ENCODE measurements at places on chromosomes 4 and X.

- no peak for DNase-seq
Observed at GRCh38 chr4:27966664-27967063, 1106.0 kb downstream of the STIM2 start.

- no peak for DNase-seq
Observed at GRCh38 chrX:107675365-107675654, 47.0 kb downstream of the PRPS1 start.

GRCh38 chr4:5500165-5500564 lies 208.2 kb downstream of the EVC2 start:
- peak; percentile 64 for DNase-seq

DNA sequence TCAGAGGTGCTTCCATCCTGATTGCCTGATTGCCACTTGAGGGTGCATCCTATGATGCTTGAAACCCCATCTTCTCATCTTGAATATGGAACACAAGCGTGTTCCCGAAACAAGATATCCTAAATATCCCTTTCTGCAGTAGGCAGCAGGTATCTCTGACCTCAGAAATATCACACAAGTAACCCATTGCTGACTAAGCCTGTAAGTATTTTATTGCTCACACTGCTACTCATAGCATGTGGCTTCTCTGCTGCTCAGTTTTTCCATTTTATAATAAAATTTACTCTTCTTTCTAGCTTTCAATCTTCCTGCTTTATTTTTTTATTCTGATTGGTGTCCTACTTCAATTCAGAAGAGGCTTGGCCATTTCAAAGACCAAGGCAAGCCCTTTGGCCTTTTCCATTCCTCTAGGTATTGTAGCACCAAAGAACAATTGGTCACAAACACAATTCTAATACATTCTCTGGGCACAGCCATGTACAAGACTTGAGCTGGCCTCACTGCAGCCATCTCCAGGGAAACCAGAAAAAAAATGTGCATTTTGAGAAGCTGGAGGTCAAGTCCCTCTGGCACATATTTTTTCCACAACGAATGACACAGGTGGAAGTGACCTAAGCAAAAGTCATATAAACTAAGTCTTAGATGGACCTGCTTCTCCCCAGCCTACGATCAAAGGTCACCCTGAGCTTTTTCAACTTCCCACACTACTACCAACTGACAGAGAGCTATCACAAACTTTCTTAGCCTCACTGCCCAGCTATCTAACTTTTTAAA lies 107.0 kb downstream of the OR13H1 start:
- peak; percentile 58 for DNase-seq

DNA sequence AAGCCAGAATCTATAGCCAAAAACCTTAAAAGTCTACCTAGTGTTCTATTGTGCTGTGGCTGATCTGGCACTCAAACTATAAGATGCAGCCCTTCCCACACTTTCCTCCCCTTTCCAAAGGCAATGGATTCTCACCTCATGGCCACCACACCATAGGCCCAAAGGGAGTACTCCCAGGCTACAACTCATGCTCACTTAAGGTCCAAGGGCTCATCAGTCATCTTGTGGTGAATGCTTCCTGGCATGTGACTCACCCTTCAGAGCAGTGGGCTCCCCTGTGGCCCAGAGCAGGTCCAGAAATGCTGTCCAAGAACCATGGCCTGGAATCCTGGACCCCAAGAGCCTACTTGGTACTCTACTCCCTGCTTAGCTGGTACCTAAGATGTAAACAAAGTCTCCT lies 181.0 kb downstream of the CHRDL1 start:
- peak; percentile 43 for DNase-seq

GRCh38 chr4:54882616-54883015 lies 224.9 kb downstream of the KIT start:
- DNase-seq, result no peak

GRCh38 chr4:120659616-120660170 lies 262.8 kb downstream of the PRDM5 start:
- DNase-seq, result no peak

DNA sequence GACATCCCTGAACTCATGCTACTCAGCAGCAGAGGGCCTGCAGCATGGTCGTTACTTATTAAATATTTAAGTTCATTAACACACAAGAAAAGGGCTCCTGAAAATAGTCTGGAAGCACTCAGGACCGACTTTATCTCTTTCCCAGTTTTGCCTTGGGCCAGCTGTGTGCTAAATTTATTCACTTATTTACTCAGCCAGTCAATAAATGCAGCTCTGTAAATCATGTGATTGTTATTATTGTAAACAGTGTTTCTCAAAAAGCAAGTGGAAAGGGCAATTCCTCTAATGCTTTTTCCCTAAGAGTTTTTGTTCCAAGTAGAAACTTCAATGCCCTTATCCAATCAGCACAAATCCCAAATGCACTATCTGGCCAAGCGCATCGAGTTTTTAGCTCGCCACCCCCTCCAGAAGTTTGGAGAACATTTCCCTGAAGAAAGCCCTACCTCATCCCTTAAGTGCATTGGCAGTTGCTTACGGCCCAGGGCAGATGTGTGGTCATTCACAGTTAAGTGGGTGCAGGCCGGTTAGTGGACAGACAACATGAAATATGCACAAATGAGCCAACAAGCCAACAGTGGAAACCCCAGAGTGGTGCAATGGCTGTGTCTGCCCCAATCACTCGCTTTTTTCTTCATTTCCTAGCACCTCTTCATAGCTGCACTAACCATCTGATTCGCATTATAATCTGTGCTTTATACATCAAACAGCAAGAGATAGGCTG lies 125.8 kb downstream of the SMIM20 start:
- no peak for DNase-seq

GRCh38 chr4:5933116-5933515 lies 40.2 kb upstream of the CRMP1 start:
- no peak for DNase-seq

GRCh38 chr4:137674066-137674465 lies 141.8 kb upstream of the PCDH18 start:
- DNase-seq, result peak; percentile 79

DNA sequence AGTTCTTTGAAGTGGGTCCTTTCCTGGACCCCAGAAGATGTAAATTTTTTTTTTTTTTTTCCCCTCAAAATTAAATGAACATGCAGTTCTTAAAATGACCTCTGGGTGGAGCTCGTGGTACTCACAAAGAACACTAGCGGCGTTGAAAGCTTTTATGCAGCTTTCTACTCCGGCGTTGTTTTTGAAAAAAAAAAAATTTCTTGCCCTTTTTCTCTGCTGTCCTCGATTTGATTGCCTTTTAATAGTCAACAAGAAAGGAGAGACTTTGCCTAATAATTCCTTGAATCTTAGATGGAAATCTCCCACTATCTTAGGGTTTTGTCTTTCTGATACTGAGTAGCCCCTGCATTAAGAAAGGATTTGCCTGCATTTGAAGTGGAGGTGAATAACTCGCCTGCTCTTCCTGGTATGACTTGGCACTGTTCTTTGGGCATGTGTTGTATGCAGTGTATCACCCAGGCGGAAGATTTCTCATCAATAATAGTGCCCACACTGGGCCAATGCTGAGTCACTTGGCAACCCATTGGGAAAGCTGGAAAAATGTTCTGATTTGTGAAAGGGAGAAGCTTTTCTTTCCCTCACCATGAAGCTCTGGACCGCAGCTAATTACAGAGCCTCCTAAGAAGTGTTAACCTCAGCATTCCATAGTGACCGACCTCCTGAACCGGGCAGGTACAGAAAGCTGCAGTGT lies 104.0 kb downstream of the PHEX start:
- peak; percentile 68 for DNase-seq

DNA sequence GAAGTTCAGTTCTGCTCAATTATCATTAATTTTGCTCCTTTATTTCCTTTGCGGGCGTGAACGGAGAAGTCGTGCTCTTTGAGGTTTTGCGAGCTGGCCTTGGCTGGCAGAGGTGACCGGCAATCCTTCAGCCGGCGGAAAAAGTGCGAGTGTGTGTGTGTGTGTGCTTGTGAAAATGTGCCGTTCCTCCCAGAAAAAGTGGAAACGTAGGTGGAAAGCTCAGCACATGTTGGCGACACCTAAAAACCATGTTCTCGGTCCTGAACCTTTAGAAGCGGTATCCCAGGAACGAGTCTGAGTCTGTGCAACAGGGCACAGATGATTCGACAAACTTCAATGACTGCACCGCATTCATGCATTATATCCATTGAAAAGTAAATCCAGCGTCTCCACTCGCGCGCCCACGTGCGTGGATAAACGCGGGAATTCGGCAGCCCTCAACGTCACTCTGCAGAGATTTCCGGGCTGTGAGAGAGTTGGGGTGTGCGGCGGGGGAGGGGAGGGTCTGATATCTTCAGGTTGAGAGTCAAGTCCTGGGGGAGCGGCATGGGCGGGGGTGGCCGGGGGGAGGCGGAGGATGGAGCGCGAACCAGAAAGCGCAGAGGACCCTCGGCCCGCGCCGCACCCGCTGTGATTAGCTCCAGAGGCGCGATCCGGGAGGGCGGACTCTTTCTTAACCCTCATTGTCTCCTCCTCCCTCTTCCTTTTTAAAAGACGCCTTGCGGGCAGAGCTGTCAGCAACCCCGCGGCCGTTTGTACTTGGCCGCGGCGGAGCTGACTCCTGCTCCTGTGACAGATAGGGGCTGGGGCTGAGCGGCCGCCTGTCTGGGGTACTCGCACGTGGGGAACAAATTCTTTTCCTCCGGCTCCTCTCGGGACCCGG lies at the start of gene SHISA3:
Gene SHISA3, plus strand, starts transcription at position 737 of the 883 bp plus-strand sequence. CDS start 569 bp downstream, outside the sequence.
- DNase-seq, result no peak

DNA sequence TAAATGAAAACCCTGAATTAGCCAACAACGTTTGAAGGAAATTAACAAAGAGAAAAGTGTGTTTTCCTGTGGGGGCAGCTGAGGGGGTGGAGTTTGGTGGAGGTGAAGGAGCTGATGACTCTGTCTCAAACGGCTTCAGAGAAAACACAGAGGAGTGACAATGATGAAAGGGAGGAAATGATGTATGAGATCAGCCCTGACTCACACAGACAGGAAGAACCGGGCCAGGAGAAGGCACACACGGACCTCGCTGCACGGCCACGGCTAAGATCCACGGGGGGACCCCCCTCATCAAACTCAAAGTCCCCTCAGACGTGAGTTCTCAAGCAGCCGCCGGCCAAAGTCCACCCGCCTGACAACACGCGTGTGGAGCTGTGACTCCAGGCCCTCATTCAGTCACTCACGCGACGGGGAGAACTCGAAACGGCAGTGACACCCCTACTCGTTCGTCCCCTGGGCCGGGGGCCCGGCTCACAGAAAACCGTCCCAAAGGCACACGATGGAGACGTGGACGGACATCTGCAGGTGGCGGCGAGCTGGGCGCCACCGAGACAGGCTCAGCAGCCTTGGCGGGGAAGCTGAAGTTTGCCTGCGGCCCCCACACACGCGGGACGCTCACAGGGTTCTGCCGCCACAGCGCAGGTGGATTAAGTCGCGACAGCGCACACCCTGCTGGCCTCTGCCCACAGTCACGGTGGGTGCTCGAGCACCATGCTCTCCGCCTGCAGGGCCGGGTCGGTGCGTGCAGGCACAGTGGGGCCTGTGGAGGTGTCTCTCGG lies 28.8 kb downstream of the PPP2R3B start:
- DNase-seq, result peak; percentile 84

DNA sequence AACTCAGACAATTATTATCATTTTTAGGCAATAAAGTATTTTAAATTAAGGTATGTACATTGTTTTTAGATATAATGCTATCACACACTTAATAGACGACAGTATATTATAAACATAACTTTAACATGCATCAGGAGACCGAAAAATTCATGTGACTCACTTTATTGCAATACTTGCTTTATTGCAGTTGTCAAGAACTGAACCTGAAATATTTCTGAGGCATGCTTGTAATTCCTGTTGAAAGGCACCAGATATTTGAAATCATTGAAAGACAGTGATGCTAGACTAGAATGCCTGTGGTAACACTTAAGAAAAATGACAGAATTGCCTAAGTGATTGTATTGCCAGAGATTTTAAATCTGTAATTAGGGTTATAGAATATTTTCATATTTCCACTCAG lies 175.6 kb upstream of the MAGEB2 start:
- peak; percentile 25 for DNase-seq

DNA sequence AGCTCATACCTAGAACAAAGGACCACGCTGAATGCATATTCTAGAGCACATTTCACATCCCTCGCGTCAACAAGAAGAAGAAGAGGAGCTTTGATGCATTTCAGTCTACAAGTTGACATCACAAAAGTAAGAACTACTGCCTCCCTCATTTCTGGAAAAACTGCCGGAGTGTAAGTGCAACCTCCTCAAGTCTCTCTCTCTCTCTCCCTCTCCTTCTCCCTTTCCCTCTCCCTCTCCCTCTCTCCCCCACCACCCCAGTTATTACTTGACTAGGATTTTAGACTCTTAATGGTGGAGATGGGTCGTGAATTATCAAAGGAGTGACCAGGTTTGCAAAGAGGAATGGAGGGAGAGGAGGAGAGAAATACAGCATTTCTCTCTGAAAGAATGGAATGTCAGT lies 1.4 kb upstream of the IRS4 start:
- DNase-seq, result no peak

- no peak for DNase-seq
Observed at GRCh38 chr4:105387466-105387865, 86.4 kb downstream of the PPA2 start.

DNA sequence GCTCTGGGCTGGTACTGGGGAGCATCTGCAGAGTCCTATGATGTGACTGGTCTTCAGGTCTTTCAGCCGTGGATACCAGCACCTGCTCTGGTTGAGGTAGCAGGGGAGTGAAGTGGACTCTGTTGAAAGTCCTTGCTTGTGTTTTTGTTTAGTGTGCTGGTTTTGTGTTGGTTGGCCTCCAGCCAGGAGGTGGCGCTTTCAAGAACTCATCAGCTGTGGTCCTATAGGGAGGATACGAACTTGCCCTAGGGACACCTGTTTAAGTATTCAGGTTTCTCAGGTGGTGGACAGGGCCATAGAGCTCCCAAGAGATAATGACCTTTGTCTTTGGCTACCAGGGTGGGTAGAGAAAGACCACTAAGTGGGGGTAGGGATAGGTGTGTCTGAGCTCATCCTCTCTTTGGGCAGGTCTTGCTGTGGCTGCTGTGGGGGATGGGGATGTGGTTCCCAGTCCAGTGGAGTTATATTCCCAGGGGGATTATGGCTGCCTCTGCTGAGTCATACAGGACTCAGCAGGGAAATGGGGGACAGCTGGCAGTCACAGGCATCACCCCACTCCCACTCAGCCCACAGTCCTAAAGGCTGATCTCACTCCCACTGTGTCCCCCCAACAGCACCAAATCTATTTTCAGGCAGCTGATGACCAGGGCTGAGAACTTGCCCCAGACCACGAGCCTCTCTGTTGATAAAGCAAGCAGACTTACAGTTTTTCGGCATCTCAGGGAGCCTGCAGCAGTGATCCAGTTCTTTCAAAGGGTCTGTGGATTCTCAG lies 24.1 kb downstream of the MSMO1 start:
- no peak for DNase-seq

DNA sequence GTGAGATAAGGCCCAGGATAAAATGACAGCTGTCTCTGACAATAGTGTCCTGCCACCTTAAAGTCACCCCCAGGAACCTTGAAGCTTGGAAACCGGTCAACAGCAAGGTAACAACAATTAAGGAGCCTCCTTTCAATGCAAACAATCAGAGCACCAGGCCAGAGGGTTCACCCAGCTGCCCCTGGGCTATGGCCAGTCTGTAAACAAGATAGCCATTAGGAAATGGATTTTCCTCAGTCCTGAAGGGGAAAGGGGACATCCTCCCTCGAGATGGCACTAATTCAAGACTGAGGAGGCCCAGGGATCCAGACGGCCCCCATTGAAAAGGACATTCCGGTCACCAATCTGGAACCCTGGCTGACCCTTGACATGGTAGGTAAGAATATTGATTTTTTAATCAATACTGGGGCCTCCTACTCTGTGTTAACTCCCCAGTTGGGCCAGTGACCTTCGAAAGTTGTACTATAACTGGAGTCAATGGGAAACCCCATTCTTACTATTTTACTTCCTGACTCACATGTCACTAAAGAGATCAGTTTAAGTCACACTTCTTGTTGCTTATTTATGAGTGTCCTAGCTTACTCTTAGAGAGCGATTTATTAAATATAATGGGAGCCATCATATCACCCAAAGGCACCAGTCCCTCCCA lies 61.7 kb upstream of the CT45A1 start:
- no peak for DNase-seq

Data from ELR (cell line).